ENCODE measurements at places on chromosomes 3 and 15.

DNA sequence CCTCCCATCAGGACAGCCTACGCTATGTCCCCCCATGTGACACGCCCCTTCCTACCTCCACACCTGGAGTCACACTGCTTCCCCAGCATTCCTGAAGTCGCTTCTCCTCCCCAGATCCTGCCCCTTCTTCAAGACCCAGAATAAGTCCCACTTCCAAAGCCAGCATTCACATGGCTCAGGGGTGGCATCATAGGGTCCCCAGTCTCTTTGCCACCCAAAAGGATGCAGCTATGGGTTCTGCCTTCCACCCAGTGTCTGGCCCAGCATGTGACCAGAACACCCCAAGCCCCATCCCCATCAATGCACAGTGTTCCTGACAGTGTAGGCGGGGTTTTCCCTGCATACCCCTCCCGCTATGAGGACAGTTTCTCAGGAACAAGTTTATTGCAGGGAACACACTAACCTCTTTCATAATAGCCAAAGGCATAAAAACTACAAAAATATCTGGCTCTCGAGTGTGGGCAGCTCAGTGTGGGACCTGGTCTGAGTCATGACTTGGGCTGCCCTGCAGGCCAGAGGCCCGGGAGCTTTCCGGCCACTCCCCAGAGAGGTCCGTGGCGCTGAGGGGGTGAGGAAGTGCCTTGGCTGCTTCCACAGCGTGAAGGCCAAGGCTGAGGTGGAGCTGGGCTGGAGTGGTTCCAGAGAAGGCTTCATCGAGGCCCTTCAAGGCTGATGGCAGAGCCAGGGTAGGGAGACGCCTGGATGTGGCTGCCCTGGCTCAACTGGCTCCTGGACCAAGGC lies 5.8 kb downstream of the ISLR start:
- no peak for DNase-seq

- no peak for DNase-seq
Measured at GRCh38 chr3:189908646-189909045, 212.1 kb downstream of the P3H2 start.

- peak; percentile 88 for DNase-seq
Measured at GRCh38 chr3:172224560-172225214, 185.3 kb downstream of the FNDC3B start.

DNA sequence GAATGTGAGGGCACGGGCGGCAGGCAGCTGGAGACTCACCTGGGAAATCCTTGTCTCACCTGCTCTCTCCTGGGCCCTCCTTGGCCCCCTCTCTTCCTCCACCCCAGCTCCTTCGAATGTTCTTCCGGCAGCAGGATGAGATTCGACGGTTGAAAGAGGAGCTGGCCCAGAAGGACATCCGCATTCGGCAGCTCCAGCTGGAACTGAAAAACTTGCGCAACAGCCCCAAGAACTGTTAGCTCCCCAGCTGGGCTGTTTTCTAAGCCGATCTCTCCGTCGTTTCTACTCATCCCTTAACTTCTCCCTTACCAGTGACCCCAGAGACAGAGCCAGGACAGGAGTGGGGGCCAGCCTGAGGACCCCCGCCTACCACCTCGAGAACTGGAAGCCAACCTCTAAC lies 95.0 kb downstream of the ANP32A start:
- no peak for DNase-seq

DNA sequence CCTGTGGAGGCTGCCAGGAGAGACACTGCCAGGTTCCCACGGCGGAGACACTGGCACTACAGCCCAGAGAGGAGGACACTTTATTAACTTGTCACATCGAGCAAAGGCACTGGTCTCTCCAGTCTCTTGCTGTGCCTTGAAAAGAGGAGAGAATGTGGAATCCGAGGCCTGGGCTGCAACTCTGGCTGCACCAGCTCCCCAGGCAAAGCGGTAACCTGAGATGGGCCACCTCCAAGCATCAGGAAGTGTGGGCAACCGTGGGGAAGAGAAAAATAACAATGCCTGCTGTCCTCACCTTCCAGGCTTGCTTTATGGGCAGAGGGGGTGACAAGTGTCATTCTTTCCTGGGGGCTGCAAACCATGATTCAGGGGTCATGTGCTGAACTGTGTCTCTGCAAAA lies 91.6 kb upstream of the RGMA start:
- DNase-seq, result peak; percentile 20

- DNase-seq, result no peak
Measured at GRCh38 chr3:3503411-3503810, 295.8 kb upstream of the LRRN1 start.

DNA sequence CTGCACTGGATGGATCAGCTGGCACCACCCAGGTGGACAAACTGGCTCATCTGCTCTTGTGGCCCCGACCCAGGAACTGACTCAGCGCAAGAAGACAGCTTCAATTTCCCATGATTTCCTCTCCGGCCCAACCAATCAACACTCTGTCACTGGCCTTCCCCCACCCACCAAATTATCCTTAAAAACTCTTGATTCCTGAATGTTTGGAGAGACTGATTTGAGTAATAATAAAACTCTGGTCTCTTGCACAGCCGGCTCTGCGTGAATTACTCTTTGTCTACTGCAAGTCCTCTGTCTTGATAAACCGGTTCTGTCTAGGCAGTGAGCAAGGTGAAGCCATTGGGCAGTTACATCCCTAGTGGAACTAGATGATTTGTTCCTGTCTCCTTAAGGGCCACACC lies 16.1 kb downstream of the BDH1 start:
- peak; percentile 89 for DNase-seq

GRCh38 chr15:47609693-47610092 lies 107.6 kb upstream of the SEMA6D start:
- DNase-seq, result no peak

- no peak for DNase-seq
Measured at GRCh38 chr15:85489773-85490493, 109.5 kb downstream of the AKAP13 start.

DNA sequence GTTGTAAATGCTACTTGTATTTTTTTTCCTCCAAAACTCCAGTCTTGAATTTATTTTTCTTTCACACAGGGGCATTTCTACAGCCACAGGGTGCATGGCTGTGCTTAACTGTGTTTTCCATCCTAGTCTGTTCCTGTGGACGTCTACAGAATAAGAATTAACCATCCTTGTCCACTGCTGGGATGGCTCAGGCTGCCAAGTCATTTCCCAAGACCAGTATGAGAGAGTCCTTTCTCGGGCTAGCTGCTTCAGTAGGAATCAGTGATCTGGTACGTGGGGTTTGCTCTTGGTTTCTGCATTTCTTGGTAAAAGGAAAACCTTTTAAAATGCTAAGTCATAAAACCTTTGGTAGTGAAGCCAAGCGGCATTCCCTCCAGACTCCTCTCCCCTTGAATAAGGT lies 29.8 kb downstream of the CHDH start:
- DNase-seq, result no peak

- no peak for DNase-seq
Measured at GRCh38 chr3:188559856-188560255, 405.9 kb downstream of the LPP start.

GRCh38 chr3:174147798-174148197 lies 711.3 kb upstream of the NAALADL2 start:
- no peak for DNase-seq

DNA sequence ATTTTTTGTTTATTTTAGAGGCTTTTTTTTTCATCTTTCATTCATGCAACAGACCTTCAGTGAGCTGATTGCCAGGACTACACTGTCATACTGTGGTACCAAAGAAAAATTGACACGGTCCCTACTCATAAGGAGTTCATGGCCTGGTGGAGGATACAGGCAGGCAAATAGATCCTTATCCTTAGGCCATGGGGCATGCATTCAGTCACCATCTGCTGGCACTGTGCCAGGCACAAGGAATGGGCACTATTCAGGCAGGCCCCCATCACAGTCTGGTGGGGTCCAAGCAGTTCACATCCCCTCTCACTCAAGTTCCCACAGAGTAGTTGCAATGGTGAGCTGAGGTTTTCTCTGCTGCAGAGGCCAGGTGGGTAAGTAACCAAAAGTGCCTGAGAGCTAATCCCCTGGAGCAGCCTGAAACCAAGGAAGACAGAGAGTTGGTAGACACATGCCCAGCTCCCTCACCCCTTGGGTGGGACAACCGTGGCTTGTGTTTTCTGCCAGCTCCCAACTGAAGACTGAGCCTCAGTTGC lies 17.3 kb downstream of the CISH start:
- no peak for DNase-seq

DNA sequence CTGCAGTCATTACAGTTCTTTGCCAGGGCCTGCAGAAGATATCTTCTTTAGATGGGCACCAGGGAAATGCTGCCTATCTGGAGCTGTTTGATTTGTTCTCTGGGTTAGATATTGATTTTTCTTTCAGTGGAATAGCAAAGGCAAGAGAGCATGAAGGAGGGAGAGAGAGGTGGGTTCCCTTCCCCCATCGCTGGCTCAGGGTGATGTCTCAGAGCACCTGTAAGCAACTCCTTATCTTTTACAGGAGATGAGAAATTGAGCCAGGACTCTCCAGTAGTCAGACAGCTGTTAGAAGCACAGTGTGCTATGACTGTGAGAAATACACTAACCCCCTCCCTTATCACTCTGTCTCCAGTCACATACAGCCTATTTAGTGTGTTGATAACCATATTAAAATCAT lies 89.3 kb upstream of the SLC24A5 start:
- DNase-seq, result no peak

DNA sequence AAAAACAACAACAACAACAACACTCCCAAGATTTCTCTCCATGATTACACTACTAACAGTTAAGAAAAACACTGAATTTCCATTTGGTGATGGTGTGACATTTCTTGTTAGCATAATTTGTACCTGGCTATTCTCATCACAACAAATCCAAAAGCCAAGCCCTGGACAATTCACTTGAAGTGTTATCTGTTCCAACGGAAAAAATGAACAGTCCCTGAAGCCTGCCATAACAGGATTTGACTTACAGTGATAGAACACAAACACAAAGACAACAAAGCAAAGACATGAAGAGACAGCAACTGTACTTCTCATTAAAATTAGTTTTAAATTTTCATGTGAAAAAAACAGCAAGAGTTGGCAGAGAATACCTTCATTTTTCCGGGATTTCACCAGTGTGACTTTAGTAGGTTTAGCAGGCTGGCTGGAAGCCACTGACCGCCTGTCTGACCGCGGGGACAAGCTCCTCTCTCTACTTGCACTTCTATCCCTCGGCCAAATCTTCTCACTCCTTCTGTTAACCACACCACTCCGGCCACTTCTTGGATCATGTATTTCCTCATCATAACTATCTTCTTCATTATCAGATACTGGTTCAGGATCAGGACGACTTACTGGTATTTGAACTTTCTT lies 56.3 kb downstream of the TJP1 start:
- no peak for DNase-seq

DNA sequence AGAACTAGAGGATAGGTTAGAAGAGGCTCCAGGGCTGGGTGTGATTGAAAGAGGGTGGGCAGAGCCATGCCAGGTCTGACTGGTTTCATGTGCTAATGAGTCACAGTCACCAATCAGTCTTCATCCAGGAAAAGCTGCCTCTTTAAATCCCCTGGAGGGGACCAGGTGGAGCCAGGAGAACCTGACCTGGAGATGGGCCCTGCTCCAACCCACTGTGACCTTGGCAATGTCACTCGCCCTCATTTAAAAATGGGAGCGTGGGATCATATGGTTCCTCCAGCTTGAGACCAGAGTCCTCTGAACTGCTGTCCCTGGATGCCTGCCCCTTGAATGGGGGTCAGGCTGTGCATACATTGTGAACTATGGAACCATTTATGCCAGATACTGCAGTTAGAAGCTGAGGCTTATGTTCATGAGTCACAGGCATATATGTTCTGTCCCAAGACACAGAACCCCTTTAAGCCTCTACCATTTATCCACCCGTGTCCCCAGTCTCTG lies 23.0 kb downstream of the HES1 start:
- no peak for DNase-seq

DNA sequence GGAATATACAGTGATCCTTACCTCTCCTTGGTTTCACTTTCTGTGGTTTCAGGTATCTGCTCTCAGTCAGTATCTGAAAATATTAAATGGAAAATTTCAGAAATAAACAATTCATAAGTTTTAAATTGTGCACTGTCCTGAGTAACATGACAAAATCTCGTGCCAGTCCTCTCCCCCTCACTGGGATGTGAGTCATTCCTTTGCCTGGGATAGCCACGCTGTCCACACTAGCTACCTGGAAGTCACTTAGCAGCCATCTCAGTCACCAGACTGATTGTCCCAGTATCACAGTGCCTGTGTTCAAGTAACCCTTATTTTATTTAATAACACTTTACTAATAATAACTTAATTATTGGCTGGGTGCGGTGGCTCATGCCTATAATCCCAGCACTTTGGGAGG lies 15.3 kb upstream of the KLHL25 start:
- no peak for DNase-seq

GRCh38 chr3:18370672-18371071 lies 54.5 kb downstream of the SATB1 start:
- DNase-seq, result no peak

GRCh38 chr15:35595656-35596055 lies 49.7 kb upstream of the DPH6 start:
- DNase-seq, result no peak

- DNase-seq, result no peak
Measured at GRCh38 chr3:47578119-47578632, 489 bp downstream of the CSPG5 start.

- no peak for DNase-seq
Measured at GRCh38 chr15:99427210-99427609, 138.6 kb upstream of the MEF2A start.

DNA sequence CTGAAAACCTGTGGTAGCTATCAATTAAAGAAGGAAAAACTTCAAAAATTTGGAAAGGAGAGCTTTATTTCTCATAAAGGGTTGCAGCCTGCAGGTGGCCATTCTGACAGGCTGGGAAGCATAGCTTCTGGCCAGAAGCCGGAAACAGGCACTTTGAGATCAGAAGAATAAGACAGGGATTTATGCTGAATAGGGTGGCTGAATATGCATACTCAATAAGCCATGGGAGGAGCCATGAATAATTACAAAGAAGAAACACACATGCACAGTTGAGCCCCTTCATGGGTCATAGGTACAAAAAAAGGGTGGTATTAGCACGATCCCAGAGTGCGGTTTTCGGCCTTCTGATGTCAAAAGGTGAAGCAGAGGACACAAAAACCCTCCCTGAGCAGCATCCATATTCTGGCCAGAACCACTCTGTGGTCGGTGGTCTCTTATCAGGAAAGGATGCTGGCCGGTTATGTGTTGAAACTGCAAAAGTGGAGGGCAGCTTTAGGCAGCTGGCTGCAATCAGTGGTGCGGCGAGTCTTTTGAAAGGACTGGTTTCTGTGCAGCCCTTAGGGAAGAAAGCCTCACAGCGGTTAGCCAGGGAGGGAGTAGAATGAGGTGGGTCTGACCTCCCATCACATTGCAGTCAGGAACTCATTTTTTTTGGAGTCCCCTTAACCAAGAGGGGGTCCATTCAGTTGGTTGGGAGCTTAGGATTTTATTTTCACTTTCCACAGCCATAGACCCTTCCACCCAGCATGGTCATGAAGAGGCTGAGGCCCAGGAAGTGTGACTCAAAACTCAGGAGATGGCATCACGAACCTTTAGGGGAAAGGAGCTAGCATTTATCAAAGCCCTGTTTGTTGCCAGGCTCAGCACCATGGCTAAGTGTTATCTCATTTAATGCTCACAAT lies 34.7 kb upstream of the CCDC174 start:
- DNase-seq, result no peak
